HEK293T (cell line): ENCODE measurements at places on chromosomes 13 and 19.

GRCh38 chr13:94660695-94661326 is 51.5 kb downstream of the SOX21 start:
- DNase-seq: no peak

DNA sequence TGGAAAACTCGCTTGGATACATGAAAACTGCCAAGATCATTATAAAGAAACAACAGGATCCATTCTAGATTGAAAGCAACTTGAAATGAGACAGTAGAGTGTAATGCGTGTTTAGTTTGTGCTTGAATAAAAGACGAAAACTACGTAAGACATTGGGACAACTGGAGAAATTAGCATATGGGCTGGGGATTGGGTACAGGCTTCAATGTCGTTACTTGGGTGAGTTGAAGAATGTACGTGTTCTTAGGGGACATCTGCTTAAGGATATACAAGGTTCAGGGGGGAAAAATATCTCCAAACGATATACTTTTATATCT is 471 bp upstream of the ERVK3-1 start:
- DNase-seq: no peak

DNA sequence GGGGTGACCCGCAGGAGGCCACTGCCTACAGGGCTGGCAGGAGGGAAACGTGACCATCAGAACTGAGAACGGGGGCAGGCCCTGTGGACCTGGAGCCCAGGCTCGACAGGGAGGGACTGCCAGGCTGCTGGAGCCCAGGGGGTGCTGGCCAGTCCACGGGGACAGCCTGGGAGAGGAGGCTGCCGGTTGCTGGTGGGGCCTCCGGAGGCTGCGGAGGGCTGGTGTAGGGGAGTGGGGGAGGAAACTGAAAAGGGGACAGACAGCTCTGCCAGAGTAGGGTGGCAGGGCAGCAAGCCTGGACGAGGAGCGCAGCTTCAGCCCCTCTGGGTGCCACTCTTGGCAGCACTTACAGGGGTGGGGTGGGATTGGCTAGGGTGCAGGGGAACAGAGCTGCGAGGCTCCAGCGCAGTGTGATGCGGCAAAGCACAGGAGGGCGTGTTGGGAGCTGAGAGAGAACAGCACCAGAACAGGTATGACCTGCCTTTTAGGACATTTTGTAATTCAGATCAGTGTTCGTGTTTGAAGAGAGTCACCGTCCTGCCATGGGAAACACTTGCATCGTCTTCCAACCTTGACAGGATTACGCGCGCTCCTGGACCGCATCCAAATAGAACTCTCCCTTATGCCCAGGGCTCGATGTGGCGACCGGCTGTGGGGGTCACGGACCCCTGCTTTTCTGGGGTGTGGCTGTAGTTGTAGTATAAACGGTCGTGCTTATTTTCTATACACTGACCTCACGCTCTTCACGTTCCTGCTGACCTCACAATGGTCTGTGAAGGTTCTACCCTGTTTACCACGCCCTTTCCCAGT is 19.9 kb upstream of the ARHGEF7 start:
- no peak for DNase-seq

DNA sequence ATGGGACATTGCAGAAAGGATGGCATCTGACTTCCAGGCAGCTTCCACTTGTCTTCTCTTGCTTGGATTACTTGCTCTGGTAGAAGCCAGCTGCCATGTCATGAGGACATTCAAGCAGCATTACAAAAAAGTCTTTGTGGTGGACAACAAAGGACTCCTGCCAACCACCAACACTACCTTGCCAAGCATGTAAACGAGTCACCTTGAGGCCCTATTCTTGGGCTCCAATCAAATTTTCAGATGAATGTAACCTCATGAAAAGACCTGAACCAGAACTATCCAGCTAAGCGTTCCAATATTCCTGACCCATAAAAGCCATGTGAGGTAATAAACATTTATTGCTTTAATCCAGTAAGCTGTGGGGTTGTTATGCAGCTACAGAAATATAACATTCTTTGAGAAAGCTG is 12.5 kb downstream of the PROSER1 start:
- DNase-seq: no peak

GRCh38 chr19:1651568-1652291 is 685 bp downstream of the TCF3 start:
- DNase-seq: peak; percentile 28

- DNase-seq: no peak
These were observed 55.4 kb upstream of the ADGRE5 start for GRCh38 chr19:14325863-14326262.

GRCh38 chr13:98856983-98857382 is 104.5 kb upstream of the SLC15A1 start:
- DNase-seq: no peak

DNA sequence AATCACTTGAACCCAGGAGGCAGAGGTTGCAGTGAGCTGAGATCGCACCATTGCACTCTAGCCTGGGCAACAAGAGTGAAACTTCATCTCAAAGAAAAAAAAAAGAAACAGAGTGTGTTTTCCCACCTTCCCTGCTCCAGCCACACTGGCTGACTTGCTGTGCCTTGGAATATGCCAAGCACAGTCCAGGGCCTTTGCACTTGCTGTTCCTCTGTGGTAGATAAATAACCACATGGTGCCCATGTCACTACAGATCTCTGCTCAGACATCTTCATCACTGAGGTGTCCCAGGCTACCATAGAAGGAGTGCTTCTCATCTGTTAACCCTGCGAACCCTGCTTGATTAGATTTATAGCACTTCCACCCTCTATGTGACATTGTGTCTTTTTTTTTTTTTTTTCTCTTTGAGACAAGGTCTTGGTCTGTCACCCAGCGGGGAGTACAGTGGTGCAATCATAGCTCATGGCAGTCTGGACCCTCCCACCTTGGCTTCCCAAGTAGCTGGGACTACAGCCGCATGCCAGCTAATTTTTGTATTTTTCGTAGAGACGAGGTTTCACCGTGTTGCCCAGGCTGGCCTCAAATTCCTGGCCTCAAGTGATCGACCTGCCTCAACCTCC is 10.4 kb downstream of the SMARCA4 start:
- DNase-seq: no peak

- no peak for DNase-seq
These were observed 287 bp downstream of the MEX3D start for GRCh38 chr19:1567848-1568227.

DNA sequence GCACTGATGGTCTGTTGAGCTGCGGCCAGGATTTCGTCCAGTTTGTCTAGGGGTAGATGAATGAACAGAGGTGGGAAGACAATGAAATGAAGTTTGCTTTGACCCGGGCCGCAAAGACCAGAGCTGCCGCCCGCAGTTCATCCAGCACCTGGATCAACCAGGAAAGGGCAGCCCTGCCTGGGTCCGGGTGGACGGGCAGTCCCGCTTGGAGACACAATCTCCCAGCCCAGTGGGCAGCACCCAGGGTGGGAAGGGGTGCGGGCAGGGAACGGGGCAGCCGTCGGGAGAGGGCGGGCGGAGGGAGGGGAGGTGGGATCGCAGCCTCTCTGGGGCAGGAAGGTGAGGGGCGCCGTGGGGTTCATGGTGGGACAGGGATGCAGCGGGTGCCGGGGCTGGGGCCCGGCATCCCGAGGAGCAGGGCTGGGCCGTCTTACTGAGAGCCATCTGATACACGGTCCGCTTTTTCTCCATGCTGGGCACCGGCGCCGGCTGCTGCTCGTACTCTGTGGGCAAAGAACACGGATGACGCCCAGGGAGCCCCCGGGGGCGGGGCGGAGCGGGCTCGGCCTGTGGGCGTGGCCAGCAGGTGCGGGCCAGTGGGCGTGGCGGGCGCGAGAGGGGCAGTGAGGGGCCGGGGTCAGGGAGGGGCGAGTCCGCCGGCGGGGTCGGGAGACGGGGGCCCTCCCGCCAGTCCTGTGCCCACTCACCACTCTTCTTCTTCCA is 33.1 kb downstream of the SHANK1 start:
- DNase-seq: no peak

DNA sequence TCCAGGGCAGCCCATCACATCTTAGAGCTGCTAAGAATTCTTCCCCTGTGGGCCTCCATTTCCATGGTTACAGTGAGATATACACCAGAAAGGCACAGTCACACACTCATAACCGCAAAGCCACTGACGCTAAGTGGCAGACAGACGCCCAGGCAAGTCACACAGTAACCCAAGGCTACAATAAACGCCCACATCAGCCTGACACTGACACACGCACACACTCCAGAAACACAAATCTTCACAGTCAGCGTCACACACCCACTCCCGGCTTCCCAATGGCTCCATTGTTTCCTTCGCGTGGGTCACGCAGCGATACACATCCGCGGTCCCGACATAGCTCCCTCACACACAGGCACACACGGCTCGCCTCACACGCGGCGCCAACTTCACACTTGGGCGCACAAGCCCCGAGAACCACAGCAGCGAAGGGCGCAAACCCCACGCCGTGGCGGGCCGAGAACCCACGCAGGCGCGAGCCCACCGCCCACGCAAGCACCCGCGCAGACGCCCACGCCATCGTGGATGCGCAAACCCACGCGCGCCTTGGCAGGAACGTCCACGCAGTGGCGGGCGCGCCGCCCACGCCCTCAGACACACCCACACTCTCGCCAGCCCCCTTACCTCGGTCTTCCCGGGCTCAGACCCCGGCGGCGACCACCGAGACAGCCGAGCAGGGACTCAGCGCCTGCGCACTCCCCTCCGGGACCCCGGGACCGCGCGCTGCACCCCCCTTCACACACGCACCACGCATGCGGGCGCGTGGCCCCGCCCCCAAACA is at the start of gene ZNF667:
Gene ZNF667, minus strand, starts transcription at position 695 of the 778 bp plus-strand sequence. CDS start 14,975 bp downstream, outside the sequence.
- DNase-seq: no peak

- peak; percentile 80 for DNase-seq
These were observed 1.2 kb downstream of the RABAC1 start for GRCh38 chr19:41957838-41958366.

DNA sequence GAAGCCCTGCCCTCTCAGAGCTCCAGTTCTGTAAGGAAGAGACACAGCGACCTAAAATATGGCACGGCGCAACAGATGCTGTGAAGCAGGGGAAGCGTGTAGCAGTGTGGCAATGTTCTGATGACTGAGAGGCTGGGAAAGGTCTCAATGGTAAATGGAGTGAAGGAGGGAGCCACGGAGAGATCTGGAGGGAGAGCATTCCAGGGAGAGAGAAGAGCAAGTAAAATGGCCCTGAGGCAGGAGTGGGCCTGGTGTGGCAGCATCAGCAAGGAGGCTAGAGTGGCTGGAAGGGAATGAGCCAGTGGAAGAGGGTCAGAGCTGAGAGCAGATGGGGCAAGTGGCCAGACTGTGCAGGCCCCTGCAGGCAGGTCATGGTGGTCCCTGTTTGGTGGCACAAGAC is 16.4 kb downstream of the RCN3 start:
- DNase-seq: no peak

DNA sequence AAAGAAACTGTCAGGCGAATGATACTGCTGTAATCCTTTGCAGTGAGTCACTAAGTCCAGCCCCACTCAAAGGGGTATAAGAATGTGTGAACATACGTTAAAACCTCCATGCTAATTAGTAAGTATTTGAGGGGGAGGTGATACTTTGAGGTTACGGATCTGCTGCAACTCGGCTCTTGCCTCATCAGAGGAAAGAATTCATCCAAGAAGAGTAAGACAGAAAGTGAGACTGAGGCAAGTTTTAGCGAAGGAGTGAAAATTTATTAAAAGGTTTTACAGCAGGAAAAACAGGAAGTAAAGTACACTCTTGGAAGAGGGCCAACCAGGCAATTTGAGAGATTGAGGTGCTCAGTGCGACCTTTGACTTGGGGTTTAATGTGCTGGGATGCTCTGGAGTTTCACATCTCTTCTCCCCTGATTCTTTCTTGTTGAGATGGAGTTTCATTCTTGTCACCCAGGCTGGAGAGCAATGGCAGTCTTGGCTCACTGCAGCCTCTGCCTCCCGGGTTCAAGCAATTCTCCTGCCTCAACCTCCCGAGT is 9.8 kb downstream of the CLEC4M start:
- no peak for DNase-seq

DNA sequence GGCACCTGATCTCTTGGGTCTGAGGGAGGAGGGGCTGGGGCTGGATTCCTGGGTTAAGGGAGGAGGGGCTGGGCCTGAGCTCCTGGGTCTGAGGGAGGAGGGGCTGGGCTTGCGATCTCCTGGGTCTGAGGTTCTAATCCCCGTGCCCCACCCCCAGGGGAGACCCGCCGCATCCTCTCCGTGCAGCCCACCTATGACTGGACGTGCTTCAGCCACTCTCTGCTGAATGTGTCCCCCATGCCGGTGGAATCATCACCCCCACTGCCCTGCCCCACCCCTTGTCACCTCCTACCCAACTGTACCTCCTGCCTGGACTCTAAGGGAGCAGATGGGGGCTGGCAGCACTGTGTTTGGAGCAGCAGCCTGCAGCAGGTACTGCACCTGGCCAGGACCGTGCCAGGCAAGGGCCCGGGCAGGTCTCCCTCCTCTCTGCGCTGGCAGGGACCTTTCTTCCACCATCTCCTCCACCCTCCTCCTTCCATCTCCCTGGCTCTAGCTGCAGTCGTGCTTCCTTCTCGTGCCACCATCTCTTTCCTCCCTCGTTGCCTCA is 27.1 kb downstream of the CNFN start:
- no peak for DNase-seq

DNA sequence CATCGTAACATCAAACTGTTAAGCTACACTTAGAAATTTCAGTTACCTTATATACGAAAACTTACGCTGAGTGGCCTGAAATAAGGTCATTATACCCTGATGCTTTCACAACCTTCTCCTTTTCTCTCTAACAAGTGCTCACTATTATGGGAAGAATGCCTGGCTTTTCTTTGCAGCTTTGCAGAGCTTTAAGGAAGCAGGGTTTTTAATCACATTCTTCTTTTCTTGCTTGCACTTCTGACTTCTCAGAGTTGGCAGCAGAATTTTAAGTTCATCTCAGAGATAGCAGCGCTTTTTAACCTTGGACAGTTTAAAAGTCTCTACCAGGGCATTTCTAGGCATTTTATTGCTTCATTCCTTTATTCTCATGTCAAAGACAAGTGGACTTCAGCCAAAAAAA is 285.1 kb downstream of the SPRY2 start:
- DNase-seq: no peak

GRCh38 chr13:77230560-77230959 is 96.3 kb downstream of the MYCBP2 start:
- no peak for DNase-seq
